ENCODE measurements at places on chromosomes 3 and 15.

- no peak for DNase-seq
Observed at GRCh38 chr3:174363256-174363655, 495.9 kb upstream of the NAALADL2 start.

DNA sequence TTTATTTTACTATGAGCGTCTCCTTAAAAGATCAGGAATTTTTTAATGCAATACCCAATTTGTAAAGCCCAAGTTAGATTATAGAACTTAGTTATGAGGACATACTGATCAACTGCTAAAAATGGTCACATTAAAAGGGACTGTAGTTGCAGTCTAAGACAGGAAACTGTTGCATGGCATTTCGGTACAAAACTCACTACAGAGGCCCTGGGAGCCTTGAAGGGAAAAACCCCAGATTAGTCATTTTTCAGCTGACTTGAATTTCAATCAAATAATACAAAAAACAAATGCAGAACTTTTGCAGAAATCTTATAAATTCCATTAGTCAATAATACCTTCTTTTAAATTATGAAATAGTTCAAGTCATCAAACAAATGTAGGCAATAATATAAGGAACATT, 6.9 kb upstream of the PTX3 start:
- no peak for DNase-seq

GRCh38 chr3:56700151-56700550, 17.1 kb upstream of the TASOR start:
- no peak for DNase-seq

GRCh38 chr3:63037116-63037515, 161.9 kb upstream of the CADPS start:
- DNase-seq, result no peak

DNA sequence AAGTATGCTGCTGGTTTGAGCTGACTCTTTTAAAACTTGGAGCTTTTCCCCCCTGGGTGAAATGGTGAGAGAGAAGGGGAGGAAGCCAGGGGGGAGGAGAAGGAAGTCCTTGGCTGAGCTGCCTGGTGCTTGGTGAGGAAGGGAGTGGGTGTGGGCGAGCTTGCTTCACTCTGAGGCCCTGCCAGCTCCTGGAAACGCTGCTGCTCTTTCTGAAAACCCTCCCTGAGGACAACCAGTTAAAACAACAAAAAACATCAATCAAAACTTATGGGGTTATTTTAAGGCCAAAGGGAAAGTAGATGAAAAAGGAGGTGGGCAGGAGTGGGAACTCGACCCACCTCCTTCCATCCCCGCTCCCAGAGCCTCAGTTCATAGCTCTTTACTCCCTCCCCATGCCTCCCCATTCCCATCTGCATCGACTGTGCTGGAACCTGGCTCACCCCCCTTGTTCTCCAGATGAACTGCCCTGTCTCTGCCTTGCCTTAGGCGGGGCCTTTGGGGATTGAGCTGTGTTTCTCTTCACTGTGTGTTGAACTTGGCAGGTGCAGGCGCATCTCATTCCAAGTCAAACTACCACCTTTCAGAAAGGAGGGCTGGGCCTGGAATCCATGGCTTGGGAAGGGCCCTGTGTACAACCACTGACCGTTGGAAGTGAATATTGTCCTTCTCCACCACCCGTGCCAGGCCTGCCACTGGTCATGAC, 166.1 kb downstream of the ZNF621 start:
- DNase-seq, result no peak

DNA sequence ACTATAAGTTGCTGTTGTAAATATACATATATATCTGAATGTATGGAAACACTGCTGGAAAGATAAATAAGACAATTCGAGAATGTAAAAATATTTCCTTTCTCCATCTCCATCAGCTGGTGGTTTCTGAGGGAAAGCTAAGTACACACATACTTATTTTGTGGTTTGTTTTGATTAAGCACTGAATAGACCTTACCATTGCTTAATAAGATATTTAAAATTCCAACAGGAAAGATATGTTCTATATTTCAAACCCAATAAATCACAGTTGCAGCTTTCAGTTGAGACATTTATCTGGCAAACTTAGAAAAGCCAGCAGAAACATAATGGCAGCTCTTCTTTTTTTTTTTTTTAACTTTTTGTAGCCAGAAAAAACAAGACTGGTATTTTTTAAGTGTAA, 160.4 kb downstream of the VGLL3 start:
- no peak for DNase-seq

DNA sequence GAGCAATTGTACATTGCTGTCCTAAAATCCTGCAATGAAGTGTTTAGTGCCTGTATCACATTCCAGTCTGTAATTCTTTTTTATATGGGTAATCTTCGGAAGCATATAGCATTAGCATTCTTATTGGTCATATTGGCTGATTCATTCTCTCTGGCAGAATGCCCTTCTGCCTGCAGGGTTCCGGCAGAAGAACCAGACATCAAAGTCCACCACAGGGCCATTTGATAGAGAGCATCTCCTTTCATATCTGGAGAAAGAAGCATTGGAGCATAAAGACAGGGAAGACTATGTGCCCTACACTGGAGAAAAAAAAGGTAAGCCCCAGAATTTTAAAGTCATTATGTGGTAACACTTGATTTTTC, 39.6 kb downstream of the TMOD3 start:
- no peak for DNase-seq

DNA sequence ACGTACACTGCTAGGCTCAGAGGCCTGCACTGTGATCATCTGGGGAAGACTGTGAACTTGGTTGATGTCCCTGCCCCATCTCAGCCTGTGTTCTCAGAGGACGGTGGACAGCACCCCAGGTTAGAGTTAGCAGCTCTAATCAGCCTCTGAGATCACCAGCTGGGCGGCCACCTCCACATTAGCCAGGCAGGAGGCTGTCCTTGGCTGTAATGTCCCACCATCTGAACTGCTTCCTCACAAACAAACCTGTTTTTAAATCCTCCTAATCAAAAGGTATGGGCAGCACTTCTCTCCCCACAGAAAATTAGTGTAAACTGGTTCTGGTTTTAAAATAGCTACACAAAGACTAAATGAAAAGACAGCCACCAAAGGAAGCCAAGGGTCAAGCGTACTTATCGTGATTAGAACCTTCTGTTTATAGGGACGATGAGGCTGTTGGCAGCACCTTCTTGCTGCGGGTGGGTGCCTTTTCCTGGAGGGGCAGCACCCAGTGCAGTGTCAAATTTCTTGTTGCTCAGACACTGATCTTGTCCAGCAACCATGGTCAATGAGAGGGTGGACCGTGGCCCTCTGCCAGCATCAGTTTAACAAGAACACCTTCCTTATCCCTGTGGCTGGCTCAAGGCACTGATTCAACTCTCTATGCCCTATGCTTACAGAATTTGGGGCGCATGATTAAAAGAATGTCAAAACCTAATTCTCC, 24.6 kb downstream of the ACSBG1 start:
- no peak for DNase-seq

- no peak for DNase-seq
Observed at GRCh38 chr15:89693091-89693490, 2.5 kb downstream of the WDR93 start.

DNA sequence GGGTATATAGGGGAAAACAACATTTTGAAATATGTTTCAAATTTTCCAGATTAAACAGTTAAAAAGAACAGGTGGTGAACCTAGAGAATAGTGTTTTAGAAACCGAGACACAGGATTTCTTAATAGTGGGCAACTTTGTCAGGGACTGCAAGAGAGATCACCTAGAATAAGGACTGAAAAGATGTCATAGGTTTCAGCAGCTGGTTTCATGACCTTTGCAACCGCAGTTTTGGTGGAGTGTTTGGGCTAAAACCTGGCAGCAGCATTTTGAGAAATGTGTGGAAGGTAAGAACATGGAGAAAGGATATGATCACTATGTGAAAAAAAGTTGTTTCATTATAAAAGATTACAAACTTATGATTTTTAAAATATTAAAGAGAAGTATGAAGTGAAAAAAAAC, 34.9 kb downstream of the PRKCI start:
- DNase-seq, result no peak

GRCh38 chr3:37279236-37279635, 104.9 kb upstream of the LRRFIP2 start:
- DNase-seq, result no peak

DNA sequence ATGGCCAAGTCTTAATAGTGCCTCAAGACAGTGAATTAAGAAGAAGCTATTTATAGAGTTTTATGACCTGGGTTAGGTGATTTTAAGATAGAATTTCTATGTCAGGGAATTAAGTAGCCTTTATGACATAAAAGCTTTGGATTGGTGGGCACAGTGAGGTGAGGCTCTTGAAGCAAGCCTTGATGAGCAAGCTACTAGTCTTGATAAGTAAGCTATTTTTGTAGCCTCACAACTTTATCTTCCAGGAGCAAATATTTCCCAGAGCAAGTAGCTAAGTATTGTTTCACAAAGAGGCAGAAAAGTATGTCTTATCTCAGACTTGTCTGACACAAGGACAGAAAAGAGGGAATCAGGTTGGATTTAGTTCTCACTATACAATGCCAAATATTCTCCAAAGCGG, 491.7 kb upstream of the RASGRP1 start:
- DNase-seq, result no peak

- DNase-seq, result no peak
Observed at GRCh38 chr3:69724722-69725435, 14.4 kb upstream of the MITF start.

GRCh38 chr3:57972531-57973111, 35.6 kb upstream of the FLNB start:
- DNase-seq, result no peak

DNA sequence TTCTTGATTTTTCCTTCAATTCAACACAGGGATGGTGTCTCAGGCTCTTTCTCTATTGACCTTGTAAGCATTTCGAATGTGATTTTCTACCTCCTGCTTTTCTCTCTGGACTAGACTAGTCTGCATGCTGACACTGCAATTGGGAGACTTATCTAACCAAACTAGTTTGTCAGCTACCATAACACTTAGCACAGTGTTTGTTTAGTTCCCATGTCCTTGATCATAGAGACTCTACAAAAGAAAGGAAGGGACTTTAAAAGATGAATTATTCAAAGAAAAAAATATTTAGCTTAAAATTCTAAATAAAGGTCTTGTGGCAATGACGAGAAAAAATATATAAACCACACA, 407.0 kb downstream of the ERC2 start:
- no peak for DNase-seq

DNA sequence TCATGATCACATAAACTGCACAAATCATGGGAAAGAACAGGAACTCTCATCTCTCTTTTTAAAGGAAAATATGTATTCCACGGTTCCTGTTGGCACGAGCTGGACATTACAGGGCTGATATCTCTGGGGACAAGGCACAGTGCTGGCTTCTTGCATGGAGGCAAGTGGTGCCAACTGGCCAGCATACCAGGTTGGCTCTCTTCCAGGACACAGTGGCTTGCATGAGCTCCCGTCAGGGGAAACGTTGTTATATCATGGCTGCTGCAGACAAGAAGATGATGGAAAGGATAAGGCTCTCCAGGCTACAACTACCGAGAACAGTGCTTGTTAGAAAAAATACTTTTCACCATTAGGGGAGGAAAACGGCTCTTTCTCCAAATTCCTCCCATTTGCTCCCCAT, 283.9 kb downstream of the RORA start:
- no peak for DNase-seq

DNA sequence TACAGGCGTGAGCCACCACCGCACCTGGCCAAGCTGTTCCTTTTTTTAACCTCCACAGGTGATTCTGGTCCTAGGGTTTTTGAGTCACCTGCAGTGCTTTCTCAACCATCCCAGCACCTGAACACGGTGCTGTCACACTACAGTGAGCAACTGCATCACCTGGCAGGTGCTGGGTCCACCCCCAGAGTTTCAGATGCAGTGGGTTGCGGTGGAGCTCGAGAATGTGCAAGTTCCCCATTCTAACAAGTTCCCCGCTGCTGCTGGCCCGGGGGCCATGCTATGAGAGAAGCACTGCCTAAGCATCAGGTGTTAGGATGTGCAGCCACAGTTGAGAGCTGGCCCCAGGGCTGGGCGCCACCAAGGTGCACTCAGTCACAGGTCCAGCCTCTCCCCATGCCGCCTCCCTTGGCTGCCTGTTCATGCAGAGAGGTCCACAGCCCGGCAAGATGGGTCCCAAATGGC, 18.0 kb downstream of the ISG20 start:
- DNase-seq, result no peak

DNA sequence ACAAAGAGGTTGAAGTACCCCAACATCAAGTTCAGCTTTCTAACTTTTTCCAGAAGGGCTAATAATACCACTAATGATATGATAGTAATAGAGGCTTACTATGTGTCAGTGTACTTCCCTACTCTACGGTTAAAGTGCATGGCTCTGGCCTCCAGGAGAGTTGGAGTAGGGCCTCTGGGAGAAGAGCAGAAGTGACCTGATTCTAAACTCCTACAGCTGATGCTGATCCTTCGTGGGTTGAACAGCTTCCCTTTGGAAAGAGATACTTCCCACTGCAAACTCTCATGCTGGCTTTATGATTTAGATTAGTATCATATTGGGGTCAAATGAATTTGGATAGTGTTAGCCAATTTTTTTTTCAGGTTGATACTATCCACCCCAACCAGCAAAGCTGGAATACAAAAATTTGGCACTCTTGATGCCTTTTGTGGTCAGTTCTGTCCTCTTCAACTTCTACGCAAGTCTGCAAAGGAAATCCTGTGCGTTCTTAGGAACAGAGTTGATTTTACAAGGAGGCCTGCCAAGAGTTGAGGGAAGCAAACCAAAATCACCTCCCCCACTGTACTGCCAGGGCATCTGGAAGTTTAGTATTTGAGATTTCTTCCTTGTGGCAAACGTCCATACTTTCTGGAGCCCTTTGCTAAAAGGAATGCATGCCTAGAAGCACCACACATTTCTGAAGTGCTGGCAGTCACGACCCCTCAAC, 17.8 kb downstream of the TMEM212 start:
- DNase-seq, result peak; percentile 41

GRCh38 chr3:160643994-160644393, 33.0 kb upstream of the ARL14 start:
- no peak for DNase-seq

DNA sequence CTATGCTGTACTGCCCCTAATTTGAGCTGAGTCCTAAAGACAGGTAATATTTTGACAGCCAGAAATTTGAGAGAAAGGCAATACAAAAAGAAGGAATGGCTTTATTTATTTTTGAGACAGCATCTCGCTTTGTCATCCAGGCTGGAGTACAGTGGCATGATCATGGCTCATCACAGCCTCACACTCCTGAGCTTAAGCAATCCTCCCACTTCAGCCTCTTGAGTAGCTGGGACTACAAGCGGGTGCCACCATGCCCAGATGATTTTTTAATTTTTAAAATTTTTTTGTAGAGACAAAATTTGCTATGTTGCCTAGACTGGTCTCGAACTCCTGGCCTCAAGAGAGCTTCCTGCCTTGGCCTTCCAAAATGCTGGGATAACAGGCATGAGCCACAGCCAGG, 77.4 kb upstream of the SLC4A7 start:
- DNase-seq, result no peak

DNA sequence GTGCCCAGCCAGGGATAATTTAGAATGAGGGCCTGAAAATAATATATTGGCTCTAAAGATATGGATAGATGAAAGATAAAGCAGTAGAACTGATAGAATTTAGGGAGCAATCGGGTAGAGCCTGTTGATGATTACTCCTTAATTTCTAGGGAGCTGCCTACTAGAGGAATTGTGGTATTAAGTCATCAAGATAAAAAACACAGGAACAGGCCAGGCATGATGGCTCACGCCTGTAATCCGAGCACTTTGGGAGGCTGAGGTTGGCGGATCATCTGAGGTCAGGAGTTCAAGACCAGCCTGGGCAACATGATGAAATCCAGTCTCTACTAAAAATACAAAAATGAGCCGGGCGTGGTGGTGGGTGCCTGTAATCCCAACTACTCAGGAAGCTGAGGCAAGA, 130.4 kb downstream of the PCCB start:
- no peak for DNase-seq

Data from DMS79 treated with DMSO at 0.1 percent for 48 hours (cell line).